ENCODE measurements at places on chromosomes 11 and 22.
A peak's percentile ranks its signal among the peaks of the same experiment; 100 is the strongest.

DNA sequence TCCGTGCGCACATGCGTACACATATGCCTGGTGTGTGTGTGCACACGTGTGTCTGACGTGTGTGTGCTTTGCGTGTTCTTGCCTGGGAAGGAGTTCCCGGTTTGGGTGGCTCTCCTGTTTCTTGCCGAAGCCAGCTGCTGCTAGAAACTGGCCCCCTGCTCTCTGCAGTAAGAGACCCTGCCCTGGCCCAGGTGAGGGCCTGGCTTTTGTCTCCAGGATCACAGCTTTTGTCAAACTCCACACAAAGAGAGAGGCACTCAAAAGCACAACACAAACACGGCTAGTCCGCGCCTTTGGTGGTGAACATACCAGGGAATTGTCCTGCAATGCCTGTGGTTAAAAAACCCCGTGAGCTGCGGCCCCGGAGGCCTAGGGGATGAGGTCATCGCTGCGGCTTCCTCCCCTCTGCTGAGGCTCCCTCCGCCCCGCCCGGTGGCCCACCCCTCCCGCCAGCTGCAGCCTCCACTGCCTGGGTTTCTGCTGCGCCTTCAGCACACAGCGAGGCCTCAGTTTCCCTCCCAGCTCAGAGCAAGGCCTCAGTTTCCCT is 88.9 kb downstream of the KCNQ1 start:
- no peak for ATAC-seq

- no peak for ATAC-seq
Measured at GRCh38 chr11:96466607-96467006, 76.8 kb downstream of the JRKL start.

DNA sequence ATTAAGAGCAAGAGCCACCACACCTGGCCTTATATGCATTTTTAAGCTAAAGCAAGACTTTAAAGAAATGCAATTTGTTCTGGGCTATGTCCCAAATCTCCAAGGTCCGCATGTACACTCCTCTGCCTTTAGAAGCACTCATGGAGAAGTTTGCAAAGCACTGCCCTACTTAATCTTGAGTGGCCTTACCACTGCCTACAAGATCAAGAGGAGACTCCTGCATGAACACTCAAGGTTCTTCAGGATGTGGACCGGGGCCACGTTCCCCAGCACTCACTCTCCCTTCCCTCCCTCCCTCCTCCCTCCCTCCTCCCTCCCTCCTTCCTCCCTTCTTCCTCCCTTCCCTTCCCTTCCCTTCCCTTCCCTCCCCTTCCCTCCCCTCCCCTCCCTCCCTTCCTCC is 63.2 kb upstream of the HSPA8 start:
- ATAC-seq = no peak

DNA sequence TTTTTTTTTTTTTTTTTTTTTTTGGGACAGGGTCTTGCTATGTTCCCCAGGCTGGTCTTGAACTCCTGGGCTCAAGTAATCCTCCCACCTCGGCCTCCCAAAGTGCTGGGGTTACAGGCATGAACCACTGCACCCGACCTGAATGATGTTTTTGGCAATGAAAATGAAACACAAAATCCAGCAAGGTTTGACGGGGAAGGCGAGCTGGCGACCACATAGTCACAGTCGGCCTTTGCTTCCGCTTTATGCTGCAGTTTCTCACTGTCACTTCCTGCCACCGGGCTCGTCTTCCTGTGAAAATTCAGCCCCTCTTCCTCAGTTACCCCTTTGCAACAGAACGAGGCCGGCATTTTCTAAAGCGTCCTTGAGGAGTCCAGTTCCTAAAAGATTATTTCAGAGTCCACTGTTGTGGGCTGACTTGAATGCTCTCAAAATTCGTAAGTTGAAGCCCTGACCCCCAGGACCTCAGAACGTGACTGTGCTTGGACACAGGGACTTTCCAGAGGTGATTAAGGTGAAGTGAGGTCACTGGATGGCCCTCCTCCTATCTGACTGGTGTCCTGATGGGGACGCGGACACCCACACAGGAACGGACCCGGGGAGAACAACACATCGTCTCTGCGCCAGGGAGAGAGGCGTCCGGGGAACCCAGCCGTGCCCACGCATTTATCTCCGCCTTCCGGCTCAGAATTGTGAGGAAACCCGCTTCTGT is 2.9 kb upstream of the BID start:
- ATAC-seq = peak; percentile 53

DNA sequence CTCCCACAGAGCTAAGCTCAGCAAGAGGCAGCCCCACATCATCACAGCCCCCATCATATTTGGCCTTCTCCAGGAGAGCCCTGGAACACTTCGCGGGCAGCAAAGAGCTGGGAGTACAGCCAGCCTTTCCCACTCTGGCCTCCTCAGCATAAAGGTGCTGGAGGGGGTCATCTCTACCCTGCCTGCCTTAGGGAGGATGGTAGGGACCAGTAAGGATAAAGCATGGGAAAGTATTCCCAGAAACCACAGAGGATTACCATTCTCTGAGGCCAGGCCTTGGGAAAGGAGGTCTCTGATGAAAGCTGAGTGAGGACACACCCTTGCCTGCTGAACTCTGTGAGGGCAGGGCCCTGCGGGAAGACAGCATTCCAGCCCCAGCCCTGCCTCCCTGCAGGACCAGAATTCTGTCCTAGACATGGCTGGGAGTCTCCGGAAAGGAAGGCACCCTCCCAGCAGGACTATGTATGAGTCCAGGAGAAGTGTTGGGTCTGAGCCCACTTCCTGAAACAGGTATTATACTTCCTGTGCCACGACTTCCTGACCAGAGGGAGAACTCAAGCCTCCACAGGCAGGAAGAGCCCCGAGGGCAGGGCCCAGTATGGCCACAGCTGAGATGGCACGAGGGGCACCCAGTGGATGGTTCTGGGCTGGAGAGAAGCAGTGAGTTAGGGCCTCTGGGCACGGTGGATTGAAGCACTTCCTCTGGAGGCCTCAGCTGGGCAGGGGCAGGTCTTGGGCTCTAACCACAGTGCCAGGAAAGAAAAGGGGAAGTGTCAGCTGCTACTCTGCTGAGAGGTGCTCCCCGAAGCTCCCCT is 12.9 kb upstream of the CASTOR1 start:
- peak; percentile 59 for ATAC-seq

DNA sequence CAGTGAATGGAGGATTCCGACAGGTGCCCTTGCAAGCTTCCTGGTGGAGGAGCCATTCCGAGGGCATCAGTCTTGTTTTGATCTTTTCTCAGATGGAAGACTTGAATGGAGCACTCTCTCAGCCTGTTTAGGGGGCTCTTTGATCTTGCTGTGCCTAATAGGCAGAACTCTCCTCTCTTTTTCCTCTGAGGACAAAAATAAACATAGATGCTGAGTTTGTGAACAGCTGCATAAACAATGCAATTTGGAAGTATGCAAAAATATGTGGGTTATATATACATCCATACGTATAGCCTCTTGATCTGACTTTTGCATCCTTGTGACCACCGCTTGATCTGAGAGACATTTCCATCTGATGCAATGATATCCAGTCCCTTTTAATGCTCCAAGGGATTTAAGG is 29.1 kb downstream of the BARX2 start:
- ATAC-seq = no peak

GRCh38 chr11:70755410-70756158 is 357.3 kb downstream of the CTTN start:
- peak; percentile 76 for ATAC-seq

DNA sequence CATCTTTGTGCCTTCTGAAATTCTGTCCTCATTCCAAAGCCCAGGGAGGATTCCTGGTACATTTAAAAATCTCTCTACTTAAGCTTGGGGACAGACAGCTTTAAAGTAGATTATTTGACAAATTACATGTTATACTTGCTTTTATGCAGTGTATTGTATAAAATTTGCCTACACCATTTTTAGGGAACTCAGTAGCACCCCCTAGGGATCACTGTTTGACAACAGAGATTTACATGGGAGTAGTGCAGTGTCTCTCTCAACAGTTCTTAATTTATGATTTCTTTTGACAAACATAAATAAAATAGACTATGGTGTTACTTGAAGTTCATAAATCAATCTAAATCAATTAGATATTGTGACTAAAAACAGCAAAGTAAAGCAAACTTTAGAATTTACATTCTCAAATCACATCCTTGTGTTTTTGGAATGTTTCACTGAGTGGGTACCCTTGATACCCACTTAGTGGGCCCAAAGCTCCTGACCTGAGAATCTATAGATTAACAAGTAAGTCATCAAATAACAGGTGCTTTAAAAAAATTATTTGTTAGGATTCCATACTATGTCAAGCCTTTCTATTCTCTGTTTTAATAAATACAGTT is 428.8 kb downstream of the DYNC2H1 start:
- ATAC-seq = no peak

- ATAC-seq = no peak
Measured at GRCh38 chr11:124923296-124923695, 4.2 kb downstream of the HEPN1 start.

DNA sequence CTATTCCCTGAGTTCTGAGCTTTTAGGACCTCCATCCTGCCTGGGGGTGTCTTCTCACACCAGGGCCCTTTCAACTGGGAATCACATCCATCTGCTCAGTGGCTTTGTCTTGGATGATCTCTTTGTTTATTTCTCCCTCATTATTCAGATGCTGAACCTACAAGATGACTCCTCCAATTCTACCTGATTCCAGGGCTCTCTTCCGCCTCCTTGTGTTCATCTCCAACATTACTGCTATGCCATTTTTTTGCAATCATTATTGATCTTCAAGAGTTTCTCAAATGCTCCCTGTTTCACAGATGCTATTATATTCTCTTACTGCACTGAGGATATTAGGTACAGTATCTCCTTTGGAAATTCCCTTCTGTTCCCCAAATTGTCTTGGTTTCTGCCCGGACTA is 307.7 kb downstream of the SHANK2 start:
- ATAC-seq = no peak

GRCh38 chr22:46378426-46379065 is 43.0 kb downstream of the TRMU start:
- no peak for ATAC-seq

- ATAC-seq = no peak
Measured at GRCh38 chr11:107496011-107496410, 38.4 kb upstream of the CWF19L2 start.

DNA sequence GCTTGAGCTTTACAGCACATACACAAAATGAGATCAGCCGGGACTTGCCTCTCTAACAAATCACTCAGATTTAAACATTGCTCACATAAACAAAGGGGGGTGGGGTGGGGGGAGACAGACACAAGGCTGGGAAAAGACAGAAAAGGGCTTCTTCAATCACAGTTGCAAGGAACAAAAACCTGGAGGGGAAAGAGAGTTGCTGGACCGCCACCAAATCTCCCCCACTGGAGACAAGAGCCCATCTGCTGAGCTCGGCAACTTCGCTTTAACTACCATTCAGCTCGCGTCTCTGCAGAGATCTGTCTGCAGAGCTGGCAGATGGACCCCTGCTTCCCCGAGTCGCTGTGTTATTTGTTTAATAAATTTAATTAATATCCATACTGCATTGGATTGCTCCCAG is 165.0 kb downstream of the RCN1 start:
- ATAC-seq = no peak

- no peak for ATAC-seq
Measured at GRCh38 chr22:48905206-48905975, 922.3 kb downstream of the BRD1 start.
